ENCODE measurements at places on chromosomes 1 and 21. TPM values are rescaled to one million over a fixed set of nuclear protein-coding genes. Genes with fewer than 3 reads are reported as not detected.

DNA sequence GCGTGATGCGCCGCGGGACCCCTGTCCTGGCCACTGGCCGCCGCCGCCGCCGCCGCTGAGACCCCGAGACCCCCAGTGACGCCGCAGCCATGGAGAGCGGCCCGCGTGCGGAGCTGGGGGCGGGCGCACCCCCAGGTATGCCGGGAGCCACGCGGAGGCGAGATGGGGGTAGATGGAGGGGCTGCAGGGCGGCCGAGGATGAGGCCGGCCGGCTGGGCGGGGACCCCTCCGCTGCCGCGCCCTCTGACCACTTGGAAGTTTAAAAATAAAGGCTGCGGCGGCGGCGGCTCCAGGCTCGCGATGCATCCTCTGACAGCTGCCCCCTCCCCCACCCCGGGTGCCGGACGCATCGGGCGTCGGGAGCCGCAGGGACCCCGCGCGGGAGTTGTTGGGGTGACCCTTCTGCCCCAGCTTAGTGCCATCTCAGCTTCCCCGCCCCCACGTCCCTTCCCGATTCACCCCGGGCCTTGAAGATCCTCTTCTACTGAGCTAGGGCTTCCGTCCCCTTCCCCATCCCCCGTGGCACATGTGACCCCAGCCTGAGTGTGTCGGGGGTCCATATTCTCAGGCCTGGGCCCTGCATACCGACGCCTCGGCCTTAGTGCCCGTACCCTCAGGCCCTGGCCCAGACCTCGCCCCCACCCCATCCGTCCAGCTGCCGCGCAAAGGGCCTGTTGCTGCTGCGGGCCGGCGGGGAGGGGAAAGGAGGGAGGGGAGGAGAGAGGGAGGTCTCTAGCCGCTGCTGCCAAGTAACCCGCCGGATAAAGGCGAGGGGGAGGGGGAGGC is 562 bp downstream of the MAP7D1 start:
- peak; percentile 52 for DNase-seq

DNA sequence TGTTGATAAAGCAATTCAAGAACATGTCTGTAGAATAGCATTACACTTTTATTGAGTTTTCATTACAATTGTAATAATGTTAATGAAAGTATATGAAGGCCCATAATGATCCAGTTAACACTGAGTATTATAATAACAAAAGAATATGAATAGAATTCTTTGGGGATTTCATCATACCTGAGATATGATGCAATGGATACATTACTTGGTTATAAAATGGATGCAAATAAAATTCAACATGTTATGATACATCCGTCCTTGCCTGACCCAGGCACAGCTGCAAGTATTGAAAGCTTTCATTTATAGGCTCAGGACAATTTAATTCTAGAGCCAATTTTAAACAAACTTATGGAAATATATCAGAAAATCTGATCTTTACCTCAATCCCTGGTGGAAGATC is 8.2 kb upstream of the KCNA3 start:
- no peak for DNase-seq

GRCh38 chr1:235947989-235948388 is 81.3 kb upstream of the LYST start:
- no peak for DNase-seq

Gene CRYAA
- not detected for total RNA-seq

Gene SOX13
- not detected for total RNA-seq
